ENCODE measurements at places on chromosomes 5 and 9.

DNA sequence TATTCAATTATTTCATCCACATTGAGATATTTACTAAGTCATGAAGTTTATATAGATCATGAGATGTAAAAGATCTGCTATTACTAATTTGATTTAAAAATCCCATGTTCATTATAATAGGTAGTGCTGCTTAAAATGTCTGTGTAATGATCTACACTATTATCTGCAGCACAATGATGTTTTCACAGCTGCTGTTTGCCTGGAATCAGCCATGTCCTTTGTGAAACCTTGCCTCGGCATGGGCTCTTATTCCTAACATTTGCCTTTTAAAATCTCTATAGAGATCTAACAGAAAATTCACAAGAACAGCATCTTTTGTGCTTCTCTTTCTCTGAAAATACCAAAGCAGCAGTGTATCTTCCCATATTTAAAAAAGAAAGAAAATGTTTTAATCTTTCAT is 444.6 kb downstream of the PTPRD start:
- DNase-seq = no peak

DNA sequence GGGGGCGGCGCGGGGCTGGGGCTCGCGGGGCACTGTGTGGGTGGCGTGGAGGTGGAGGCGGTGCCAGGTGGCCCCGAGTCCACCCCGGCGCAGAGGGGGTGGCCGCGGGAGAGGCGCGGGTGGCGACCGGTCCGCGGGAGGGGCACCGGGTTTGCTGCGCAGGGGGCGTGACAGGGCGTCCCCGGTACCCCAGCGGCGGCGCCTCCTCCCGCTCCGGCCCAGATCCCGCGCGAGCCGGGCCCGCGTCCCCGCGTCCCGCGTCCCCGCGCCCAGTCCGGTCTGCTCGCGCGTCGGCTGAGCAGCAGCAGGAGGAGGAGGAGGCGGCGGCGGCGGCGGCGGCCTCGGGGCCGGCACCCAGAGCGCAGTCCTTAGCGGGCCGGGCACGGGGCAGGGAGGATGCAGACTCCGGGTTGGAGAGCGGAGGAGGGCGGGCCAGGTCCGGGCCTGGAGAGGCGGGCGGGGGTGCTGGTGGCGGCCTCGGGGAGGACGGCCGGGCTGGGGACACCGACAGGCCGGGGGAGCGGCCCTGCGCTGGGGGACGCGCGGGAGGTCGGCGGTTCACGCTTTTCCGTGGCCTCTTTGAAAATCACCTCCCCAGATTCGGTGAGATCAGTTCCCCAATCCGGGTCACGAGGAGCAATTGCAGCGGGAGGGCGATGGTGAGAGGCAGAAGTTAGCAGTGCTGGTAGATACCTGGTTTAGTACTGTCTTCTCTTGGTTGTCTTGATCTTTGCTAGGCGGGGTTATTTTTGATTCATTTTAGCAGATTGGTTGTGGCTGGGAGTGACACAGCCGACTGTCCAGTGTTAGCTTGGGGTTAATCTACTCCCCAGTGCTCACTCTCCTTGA is 1.7 kb downstream of the TRIO start:
- DNase-seq = no peak

DNA sequence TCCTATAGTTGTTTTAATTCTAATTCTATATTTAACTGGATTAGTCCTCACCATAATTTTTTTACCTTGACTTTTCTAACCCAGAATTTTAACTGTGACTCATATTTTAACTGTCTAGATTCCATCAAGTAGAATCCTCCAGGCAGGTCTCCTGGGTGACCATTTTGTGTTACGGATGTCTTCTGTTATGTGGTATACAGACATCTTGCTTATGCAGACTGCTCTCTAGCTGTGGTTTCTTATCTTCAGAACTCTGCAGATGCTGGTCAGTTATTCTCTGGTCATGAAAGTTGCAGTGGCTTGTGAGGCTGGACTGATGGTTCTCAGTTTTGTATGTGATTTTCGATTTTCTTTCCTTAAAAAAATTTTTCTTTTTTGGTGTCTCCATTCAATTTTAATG is 139.4 kb downstream of the ATG10 start:
- no peak for DNase-seq

- no peak for DNase-seq
Measured at GRCh38 chr5:177336603-177337494, 14.6 kb downstream of the LMAN2 start.

- no peak for DNase-seq
Measured at GRCh38 chr5:139762615-139763170, 32.9 kb upstream of the PSD2 start.

DNA sequence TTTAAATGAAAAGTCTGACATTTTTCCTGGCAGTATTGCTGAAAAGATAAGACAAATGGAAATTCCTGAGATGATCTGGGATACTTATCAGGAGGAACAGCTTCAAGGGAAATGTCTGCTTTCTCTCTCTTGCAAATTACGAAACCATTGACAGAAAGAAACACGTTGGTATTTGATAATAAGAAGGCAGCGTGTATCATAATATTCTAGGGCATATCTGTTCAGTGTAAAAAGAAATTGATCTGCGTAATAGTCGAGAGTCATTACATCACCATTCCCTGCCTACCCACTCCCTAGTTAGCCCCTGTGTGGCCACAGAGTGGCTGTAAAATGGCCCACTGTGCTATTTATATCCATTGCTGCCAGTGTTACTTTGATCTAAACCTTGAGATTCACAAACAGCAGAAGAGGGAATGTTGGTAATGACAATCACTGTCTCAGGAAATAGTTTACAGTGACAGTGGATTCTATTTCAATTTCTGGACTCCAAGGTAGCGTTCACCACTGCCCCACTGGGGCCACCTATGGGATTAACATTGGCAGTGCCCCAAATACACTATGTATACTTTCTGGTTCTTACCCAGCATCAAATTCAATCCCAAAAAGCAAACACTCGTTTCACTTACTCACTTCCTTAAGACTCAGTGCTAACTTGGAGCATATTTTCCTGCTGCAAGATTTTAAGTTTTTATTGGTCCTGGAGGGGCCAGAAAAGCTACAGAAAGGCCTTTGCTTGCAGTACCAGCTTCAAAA is 133.4 kb upstream of the GAS1 start:
- no peak for DNase-seq

- DNase-seq = no peak
Measured at GRCh38 chr5:170792878-170793277, 9.4 kb downstream of the GABRP start.

GRCh38 chr9:92033307-92033706 is 81.9 kb downstream of the SPTLC1 start:
- no peak for DNase-seq

DNA sequence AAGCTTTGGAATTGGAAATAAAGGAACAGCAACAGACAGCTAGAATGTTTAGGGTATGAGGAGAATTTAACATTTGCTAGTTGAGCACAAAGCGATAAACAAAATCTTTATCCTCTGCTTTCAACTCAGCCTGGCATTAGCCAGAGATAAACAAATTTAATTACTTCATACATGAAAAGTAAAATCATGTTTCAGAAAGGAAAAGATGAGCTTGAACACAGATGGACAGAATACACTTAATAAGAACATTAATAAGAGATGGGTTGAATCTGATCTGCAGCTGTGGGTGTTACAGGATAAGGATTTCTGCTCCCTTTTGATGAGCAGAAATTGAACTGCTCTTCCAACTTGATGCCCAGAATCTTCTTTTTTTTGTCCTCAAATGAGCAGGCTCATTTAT is 275.2 kb downstream of the CSNK1G3 start:
- DNase-seq = no peak

DNA sequence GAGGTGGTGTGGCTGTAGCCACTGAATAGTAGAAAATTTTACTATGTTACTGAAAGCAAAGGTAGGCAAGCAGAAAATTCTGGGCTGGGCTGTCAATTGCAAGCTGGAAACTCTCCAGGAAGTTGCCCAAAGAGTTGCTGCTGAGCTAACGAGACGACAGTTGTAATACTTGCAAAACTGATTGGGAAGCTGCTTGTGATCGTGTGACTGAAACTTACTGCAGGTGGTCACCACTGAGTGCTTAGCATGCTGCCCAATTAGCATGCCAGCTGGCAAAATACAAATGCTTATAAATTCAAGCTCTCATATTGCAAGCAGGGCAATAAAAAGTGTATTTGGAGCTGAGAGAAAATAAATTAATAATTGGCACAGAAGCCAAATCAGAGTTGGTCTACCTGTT is 758.5 kb upstream of the EDIL3 start:
- no peak for DNase-seq

DNA sequence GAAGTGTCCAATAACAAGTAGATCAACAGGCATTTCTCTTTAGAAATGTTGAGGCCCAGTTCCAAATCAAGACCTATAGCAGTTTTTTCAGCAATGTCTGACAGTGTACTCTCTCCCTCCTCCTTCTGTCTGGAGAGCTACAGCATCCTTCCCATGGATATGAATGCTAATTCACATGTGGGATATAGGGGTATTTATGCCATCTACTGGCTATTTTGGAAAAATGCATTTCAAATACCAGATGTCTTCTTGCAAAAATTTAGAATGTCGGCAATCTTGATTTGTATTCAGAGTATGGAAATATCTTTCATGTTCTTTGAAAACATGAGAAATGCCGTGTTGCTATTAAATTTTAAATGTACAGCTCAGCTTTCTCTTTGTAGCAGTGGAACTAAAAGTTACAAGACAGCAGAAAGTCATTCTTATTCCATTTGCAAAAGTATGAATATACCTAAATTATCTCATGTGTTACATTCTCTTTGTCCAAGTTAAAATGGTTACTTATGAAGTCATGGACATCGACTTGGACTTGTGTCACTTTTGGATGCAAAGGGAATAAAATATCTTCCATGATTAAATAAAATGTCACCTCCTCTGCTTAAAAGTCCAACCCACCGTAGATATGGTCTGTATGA is 647.8 kb downstream of the TAF11L14 start:
- no peak for DNase-seq

DNA sequence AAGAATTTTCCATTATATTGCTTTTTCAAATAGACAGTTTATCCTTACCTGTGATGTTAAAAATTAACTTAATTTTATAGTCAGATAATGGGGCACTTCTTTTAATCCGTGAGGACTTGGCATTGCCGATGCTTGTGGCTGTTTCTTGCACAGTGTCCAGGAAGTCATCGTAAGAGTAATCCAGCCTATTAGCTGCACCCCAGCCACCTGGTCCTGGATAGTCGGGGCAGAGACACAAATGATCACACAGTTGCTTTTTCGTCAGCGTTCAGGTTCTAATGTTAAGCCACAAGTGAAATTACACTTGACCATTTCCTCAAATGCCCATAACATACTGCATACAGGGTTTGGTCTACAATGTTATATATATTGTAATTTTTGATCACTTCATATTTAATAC is 107.4 kb downstream of the SVEP1 start:
- no peak for DNase-seq

DNA sequence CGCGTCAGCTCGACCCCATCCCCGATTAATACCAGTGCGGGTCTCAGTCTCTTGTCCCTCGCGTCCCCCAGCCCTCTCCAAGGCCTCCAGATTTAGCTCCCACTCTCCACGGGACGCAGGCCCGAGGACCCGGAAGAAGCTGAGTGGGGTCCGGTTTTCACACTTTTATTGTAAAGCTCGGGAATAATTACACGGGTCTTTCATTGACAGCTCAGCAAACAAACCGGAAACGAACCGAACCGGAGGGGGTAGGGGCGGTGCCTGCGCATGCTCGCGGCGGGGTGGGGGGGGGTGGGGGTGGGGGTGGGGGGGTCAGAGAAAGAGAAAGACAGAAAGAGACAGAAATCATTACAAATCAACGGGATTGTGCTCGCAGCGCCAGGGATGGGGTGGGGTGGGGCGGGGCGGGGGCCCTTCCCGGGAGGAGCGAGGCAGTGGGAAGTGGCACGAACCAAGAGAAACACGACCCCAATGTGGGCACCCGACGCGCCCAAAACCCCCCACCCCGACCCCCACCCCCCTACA is 27.9 kb downstream of the PCDH1 start:
- no peak for DNase-seq

GRCh38 chr9:13841746-13842462 is 472.0 kb downstream of the NFIB start:
- DNase-seq = no peak

DNA sequence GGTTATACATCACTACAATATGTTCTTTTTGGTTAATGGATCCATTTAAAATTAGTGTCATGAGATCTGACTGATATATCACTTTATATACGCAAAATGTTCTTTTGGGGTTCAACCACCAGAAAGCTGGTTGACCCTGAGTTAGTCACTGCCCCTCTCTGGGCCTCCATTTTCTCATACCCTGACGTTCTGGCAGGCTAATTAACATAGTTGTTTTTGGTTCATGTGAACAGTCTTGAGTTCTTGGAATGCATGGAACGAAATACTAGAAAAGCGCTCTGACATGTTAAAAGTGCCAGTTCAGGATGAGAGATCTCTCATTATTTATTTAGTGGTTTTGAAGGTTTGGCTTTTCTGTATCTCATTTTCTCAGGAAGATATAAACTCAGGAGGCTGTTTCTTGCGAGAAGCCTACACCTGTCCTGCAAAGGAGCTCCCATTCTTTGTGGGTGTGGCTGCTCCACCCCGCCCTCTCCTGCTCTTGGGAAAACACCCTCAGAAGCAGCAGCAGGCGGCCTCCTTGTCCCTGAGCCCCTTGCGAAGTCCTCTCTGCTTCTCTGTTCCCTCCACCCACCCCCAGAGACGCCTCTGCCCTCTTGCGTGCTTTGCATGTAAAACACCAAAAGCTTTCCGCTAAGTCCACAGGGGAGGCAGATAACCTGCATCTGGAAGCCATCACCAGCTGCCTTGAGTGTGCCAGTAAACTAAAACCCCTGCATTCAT is 302.4 kb upstream of the PANK3 start:
- DNase-seq = no peak

- no peak for DNase-seq
Measured at GRCh38 chr5:166499447-166500240, 1791.8 kb upstream of the WWC1 start.

GRCh38 chr5:95967236-95967635 is 5.6 kb upstream of the ELL2 start:
- no peak for DNase-seq

DNA sequence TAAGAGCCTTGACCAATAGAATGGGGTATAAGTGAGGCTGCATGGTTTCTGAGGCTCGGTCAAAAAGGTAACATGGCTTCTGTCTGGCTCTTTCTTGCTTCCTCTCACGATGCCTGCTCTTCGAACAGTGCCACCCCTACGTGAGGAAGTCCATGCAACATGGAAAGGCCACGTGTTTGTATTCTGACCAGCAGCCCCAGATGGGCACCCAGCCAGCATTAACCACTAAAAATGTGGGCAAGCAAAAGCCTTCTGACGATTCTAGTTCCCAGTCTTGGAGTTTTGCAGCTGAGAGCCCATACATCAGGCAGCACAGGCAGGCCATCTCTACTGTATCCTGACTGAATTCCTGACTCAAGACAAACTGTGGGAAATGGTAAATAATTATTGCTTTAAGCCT is 24.2 kb upstream of the NREP start:
- no peak for DNase-seq

DNA sequence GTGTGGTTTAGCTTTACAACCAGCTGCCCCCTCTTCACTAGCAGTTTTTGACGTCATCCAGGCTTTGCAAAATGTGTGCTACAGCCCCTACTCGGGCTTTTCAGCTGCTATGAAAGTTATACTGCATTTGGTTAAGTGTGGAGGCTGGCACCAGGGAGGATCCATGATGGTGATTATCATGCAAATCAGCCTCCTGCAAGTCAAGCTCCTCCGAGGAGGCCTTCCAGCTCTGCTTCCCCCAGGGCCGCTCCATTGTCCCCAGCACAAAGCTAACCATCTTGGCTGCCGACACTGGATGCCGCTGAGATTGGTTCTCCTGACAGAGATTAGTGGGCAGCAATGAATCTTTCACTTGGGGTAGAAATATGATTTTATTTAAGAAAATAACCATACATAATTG is 159.6 kb downstream of the NR2F1-AS1 start:
- DNase-seq = no peak

Data from activated CD8-positive, alpha-beta memory T cell treated with anti-CD3 and anti-CD28 coated beads for 1 hour (primary cell).